ENCODE measurements at places on chromosomes 11 and 22.
A peak's percentile ranks its signal among the peaks of the same experiment; 100 is the strongest.

DNA sequence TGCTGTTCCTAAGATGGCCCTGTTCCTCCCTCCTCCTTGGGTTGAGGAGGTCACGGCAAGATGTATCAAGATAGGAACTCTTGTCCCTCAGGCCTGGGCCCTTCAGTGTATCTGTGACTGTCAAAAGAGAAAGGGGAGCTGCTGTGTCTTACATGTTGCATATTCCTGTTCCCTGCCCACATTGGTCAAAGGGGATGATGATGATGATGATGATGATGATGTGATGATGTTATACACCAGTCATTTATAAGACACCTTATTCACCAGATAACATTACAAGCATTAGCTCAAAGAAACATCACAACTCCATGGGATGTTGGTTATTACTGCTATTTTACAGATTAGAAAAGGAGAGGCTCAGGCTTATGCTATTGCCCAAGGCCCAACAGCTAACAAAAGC lies 13.7 kb downstream of the FXYD6 start:
- DNase-seq, result no peak

GRCh38 chr11:120558744-120559431 lies 47.3 kb downstream of the GRIK4 start:
- no peak for DNase-seq

- peak; percentile 90 for DNase-seq
Observed at GRCh38 chr22:49305214-49305965, 522.3 kb downstream of the BRD1 start.

DNA sequence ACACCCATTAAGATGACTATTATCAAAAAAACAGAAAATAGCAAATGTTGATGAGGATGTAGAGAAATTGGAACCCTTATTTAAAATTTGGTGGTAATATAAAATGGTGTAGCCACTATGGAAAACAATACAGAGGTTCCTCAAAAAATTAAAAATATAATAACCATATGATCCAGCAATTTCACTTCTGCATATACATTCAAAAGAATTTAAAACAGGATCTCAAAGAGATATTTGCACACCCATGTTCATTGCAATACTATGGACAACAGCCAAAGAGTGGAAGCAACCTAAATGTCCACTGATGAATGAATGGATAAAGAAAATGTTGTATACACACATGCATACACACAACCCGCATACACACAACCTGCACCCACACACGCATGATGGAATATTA lies 102.2 kb downstream of the FAM168A start:
- no peak for DNase-seq

DNA sequence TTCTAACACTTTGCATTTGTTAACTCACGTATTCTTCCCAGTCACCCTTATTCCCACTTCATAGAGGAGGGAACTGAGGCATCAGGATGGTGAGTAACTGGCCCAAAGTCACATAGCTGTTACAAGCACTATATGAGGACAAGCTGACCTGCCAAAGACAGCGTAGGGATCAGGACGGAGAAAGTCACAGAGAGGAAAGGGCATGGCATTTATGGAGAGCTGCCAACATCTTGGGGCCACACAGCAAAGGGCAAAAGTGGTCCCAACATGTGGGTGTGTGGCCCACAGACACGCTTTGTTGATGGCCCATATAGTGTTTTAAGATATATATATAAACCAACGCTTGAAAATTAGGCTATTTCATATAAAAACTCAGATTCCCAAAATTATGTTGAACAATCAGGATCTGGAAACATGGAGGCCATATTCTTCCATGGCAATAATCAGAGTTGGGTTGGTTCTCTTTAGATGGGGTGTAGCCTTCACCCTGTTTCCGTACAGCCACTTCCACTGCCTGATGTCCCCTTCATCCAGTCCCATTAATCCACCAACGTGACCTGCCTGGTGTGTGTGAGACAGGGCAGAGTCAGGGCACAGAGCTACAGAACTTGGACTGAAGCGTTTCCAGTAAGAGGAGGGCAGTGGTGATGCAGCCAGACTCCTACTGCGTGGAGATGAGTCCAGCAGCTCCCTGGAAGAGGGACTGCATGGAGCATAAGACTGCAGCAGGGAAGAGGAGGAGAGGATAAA lies 39.9 kb upstream of the CD5 start:
- DNase-seq, result no peak

DNA sequence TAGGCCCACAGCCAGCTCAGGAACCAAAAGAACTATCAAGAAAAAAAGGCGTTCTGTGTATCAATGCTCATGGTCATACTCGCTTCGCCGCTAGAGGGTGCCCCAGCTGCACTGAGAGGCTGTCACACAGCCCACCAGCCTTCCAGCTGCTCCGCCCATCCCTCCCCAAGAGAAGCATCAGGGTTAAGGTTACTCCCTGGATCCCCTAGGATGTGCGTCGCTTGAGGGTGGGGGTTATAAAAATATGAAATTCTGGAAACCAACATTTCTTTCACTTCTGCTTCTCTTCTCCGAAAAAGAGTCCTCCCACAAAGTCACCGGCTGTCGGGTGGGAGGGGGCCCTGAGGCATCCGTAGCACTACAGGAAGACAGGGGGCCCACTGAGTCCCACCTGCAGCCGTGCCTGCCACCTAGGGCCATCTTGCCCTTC lies 1.7 kb downstream of the CBX6 start:
- peak; percentile 88 for DNase-seq

DNA sequence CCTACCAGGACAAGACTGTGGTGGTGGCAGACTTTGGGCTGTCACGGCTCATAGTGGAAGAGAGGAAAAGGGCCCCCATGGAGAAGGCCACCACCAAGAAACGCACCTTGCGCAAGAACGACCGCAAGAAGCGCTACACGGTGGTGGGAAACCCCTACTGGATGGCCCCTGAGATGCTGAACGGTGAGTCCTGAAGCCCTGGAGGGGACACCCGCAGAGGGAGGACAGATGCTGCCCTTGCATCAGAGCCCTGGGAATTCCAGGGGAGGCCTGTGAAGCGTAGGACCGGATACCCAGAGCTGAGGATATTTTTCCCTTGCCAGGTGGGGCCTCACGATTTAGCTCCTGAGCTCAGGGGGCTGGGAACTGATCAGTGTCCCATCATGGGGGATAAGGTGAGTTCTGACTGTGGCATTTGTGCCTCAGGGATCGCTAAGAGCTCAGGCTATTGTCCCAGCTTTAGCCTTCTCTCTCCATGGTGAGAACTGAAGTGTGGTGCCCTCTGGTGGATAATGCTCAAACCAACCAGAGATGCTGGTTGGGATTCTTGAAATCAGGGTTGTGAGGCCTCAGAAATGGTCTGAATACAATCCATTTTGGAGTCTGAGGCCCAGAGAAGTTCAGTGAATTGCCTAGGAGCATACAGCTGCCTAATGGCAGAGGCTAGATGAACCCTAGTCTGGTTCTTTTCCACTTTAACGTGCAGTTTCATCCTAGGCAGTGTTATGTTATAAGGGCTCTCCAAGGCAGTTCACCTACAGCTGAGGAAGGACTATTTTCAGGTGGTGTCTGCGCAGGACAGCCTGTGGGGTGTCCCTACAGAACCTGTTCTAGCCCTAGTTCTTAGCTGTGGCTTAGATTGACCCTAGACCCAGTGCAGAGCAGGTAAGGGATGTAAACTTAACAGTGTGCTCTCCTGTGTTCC lies 19.5 kb downstream of the PIK3IP1 start:
- peak; percentile 82 for DNase-seq

DNA sequence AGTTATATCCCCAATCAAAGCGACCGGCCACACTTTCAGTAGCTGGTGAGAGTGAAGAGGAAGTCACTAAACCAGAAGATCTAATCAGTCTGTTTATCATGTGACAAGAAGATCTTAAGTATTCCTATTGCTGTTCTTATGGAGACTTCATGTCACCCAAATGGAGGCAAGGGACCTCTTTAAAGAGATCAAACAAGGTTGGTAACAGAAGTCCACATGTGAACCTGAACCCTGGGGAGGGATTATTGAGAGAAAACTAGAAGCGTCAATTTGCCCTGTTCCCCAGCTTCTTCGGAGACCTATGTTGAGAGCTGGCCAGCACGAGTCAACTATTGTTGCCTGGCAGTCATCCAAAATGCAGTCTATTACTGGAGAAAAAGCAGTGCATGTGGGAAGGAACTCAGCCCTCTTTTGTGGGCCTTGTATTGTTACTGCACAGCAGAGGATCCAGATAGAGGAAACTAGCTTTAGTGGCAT lies 76.9 kb upstream of the CTSC start:
- no peak for DNase-seq

- no peak for DNase-seq
Observed at GRCh38 chr11:77060234-77060633, 6.5 kb upstream of the CAPN5 start.

DNA sequence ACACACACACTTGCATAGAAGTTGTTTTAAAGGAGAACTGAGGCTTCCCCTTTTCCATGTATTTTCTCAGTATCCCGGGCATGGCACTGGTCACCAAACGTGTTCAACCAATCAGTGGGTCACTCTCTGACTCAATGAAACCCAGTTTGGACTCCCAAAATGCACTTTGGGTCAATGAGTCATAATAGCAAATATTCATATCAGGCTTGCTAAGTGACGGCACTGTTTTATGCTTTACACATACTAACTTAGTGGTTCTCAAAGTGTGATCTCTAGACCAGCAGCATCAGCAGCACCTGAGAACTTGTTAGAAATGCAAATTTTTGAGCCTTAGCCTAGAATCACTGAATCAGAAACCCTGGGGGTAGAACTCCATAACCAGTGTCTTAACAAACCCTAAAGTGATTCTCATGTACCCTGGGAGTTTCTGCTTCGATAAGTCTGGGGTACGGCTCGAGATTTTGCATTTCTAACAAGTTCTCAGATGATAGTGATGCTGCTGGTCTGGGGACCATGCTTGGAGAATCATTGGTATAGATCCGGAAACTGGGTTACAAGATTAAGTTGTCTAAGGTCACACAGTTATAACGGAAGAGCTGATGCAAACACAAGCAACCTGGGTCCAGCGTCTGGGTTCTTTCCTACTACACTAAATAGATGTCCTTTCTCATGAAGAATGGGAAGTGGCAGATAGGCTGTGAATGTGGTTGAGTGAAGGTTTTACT lies 35.6 kb downstream of the ETS1 start:
- no peak for DNase-seq

- DNase-seq, result no peak
Observed at GRCh38 chr11:117872975-117873827, 3.3 kb downstream of the FXYD6 start.

- DNase-seq, result peak; percentile 42
Observed at GRCh38 chr11:10208131-10208575, 85.9 kb downstream of the SBF2 start.

- DNase-seq, result no peak
Observed at GRCh38 chr11:27573024-27573423, 66.5 kb upstream of the LIN7C start.

GRCh38 chr11:79150966-79151365 lies 289.9 kb downstream of the TENM4 start:
- no peak for DNase-seq

- DNase-seq, result no peak
Observed at GRCh38 chr11:88297421-88297820, 40.1 kb downstream of the CTSC start.

GRCh38 chr11:119195680-119196079 lies 10.4 kb downstream of the NHERF4 start:
- DNase-seq, result peak; percentile 50

GRCh38 chr11:74248469-74248868 lies 63.0 kb downstream of the P4HA3 start:
- DNase-seq, result no peak

GRCh38 chr11:45163956-45164575 lies 17.6 kb downstream of the PRDM11 start:
- DNase-seq, result no peak

DNA sequence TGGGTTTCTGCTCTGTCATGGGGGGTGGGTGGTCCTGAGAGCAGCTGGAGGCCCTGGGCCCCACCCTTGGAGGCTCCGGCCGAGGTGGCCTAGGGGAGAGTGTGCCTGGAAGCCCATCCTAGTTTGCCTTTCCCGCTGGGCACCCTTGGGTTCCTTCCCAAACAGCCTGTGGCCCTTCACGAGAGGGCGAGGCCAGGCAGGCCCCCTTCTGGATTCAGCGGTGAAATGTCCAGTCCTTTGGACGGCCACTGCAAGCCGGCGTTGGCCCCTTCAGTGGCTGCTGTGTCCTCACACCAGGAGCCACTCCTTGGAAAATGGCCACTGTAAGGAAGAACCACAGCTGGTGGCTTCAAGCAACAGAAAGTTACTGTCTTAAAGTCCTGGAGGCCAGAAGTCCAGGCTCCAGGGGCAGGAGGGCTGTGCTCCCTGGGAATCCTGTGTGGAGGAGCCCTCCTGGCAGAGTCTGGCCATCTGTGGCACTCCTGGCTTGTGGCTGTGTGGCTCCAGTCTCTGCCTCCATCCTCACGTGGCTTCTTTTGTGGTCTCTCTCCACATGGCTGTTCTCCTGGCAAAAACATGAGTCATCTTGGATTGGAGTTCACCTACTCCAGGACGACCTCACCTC lies 854.1 kb downstream of the TBC1D22A start:
- no peak for DNase-seq

DNA sequence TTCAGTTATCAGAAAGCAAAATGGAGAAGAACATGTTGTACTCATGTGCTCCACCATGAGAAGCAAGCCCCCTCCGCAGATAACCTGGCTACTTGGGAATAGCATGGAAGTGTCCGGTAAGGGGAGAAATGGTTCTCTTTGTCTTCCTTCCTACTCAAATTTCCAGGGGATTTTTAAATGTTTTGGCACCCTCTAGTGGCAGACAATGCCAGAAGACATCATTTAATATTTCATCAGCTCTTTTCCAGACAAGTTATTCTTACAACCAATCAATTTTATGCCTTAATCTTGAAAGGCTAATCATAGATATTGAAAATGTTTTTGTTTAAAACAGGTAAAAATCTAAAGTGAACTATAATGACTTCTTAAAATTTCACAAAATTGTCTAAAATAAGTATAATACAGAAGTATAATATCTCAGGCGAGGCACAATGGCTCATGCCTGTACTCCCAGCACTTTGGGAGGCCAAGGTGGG lies 15.7 kb downstream of the CRTAM start:
- peak; percentile 49 for DNase-seq

All from HuH-7 (cell line).